Activated T-cell treated with anti-CD3 and anti-CD28 coated beads, Interleukin-2, amount 50 U/mL, for 48 hours (primary cell): ENCODE measurements at places on chromosomes 5 and 9.

DNA sequence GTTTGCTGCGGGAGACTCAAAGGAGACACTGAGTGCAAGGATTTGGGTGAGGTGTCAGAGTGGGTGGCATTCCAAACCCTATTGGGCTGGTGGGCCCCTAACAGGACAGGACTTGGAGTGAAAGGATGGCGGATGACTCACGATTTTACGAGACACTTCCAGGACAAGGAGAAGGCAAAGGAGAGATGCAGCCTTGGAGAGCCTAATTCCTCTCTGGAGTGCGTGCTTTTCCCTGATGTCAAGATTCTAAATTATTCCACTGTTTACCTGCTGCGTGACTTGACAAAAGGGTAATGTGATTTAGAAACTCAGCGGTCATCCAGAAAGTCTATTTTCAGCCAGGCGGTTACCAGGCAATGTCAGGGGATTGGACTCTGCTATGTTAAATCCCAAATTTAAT is 41.6 kb upstream of the CD180 start:
- DNase-seq, result no peak

DNA sequence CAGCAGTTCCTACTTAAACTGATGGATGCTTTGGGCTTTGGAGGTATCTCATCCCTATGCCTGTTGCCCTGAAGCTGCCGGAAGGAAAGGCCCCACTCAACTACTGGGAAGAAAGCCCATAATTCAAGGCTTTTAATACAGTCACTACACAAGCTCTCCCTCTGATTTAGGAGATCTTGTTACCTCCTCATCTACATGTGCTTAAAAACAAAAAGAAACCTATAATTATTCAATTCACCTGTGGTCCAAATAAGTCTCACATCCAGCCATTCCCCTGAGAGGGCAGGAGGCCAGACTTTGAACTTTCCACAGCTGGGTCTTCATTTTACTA is 715 bp upstream of the LEAP2 start:
- no peak for DNase-seq

GRCh38 chr5:67033880-67034651 is 162.5 kb downstream of the CD180 start:
- DNase-seq, result no peak

DNA sequence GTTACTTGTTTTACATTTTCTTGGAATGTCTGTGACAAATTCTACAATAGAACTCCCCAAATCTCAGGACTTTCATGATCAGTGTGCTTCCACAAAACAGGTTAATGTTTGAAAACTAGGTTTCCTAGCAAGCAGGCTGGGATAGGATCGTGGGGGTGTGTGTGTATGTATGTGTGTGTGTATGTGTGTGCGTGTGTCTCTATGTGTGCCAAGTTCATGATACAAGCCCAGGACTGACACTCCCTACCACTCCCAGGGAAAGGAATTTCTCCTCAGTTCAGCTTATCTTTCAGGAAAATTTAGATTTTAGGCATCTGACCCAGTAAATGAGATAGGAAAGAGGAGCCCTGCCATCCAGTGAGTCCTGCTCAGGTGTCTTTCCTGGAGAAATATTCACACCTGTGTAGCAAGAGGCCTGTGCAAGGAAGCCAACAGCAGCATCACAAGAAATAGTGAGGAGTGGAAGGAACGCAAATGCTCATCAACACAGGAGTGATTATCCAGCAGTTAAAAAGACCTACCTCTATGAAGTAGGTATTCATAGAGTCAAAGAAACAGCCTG is 13.8 kb upstream of the ABLIM3 start:
- no peak for DNase-seq

- DNase-seq, result no peak
These were observed 4.9 kb upstream of the PGGT1B start for GRCh38 chr5:115267617-115268016.

DNA sequence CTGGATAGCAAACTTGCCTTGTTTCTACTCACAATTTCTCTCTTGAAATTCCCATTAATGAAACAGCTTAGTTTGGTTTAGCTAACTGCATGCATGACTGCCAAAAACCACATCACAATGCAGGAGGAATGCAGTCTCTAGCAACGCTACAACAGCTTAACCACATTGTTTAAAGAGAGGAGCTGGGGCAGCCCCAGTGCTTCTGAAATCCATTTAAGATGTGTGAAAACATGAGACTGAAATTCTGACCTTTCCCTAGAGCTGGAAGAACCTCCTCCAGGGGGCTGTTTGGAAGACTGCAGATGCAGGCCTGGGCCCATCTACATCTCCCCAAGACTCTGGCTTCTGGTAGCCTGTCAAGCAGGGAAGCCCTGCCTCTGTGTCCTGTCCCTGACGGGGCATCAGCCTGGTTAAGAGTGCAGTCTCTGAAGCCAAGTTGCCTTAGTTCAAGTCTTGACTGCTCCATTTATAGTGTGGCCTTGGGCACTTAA is 157.1 kb downstream of the ZNF462 start:
- no peak for DNase-seq

DNA sequence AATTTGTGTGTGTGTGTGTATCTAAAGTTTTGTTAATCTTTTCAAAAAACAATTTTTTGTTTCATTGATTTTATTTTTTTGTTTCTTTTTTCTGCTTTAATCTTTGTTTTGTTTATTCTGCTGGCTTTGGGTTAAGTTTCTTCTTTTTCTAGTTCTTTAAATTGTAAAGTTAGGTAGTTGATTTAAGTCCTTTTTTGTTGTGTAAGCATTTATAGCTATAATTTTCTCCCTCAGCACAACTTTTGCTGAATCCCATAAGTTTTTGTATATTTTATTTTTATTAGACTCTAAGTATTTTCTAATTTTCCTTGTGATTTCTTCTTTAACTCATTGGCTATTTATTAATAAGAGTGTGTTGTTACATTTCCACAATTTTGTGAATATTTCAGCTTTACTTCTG is 34.9 kb downstream of the GABRA6 start:
- no peak for DNase-seq

DNA sequence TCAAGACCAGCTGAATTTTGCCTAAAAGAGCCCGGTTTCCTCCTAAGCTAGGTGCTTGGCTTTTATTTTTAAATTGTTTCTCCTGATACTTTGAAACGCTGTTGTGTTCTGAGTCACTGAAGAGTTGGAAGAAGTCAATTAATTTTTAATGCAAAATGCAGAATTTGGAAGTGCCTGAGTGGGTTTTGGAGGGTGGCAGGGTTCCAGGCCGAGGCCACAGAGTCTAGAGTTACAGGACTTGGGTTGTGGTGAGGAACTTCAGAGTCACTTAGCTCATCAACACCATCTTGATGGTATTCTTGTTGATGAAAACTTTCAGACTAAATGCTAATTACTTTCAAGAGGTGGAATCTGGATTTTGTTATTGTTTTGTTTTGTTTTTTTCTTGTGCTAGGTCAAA is 130.6 kb downstream of the PDZD2 start:
- DNase-seq, result no peak
